K562 (cell line): ENCODE measurements at places on chromosomes 4 and X. TPM values are rescaled to one million over a fixed set of nuclear protein-coding genes. Genes with fewer than 3 reads are reported as not detected.
A peak's percentile ranks its signal among the peaks of the same experiment; 100 is the strongest.

ALAS2 gene
- 27.2 and 31.3 TPM in 2 replicates for total RNA-seq

DNA sequence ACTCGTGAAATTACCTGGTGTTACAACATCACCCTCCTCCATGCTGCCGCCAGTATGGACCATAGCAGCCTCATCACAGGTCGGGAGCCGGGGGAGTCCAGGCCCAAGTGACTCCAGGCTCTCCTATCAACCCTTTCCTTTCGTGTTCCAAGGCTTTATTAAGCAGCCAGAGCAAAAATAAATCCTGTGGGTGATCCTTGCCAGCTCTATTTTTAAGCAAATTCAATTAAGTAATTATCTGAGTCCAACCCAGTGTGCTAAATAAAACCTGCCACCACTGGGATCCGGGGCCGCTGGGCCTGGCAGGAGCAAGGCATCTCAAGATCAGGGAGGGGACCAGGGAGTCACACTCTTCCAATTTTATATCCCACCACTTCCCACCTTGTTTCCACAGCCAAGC, 80.7 kb upstream of the PRPS1 start:
- DNase-seq = no peak

TMPRSS11F gene
- 0.09 TPM in 1 of 2 replicates, not detected in the other for total RNA-seq

GRCh38 chrX:103789004-103789403, 12.4 kb downstream of the PLP1 start:
- DNase-seq = no peak

ARX gene
- total RNA-seq = not detected in 2 replicates

GRCh38 chrX:57104406-57104805, 16.9 kb downstream of the SPIN2B start:
- DNase-seq = peak; percentile 25

RELL1 gene
- 2.0 and 2.3 TPM in 2 replicates for total RNA-seq

DNA sequence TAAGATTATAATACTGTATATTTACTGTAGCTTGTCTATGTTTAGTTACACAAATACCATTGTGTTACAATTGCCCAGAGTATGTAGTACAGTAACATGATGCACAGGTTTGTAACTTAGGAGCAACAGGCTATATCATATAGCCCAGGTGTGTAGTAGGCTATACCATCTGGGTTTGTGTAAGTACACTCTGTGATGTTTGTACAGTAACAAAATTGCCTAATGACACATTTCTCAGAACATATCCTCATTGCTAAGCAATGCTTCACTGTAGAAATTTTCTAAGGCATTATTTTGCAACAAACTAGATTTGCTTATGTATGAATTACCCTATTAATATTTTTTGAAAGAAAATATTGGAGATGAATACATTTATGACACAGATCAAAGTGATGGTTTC, 1390.9 kb downstream of the C4orf33 start:
- no peak for DNase-seq

TMPRSS11D gene
- total RNA-seq = not detected in 2 replicates

GRCh38 chr4:88646528-88647280, 50.9 kb downstream of the NAP1L5 start:
- DNase-seq = no peak

DNA sequence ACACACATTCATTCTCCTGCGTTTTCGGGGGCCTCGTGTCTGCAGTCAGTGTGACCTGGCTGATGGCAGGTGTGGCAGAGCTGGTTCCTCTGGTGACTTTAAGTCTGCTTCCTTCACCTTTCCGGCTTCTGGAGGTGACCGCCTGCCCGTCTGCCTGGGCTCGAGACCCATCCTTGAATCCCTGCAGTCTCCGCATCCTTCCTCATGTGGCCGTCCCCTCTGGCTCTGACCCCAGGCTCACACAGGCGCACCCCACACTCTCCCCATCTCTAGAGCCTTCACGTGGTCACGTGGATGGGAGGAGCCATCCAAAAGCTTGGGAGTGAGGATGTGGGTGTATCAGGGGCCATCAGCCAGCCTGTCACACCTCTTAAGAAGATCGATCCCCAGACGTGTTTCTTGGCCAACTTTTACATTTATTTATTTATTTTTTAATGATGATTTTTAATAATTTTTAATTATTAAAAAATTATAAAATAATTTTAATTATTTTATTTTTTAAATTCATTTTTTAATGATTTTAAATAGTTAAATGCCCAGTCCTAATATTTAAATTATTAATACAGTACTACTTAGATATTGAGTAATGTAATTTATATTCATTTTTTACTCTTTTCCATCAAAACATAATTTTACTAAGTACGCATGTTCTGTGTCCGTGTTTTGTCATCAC, 20.9 kb downstream of the RGS12 start:
- DNase-seq = no peak

GRCh38 chr4:99863-100262, 24.4 kb upstream of the ZNF718 start:
- DNase-seq = no peak

- DNase-seq = no peak
These were observed 544.7 kb upstream of the NR3C2 start for GRCh38 chr4:148986951-148987350.

GRCh38 chr4:3415471-3416141, 26.2 kb upstream of the HGFAC start:
- no peak for DNase-seq

- DNase-seq = no peak
These were observed 59.1 kb upstream of the USP9X start for GRCh38 chrX:41025926-41026701.

GRCh38 chr4:145301386-145302080, 121.1 kb upstream of the OTUD4 start:
- no peak for DNase-seq

DNA sequence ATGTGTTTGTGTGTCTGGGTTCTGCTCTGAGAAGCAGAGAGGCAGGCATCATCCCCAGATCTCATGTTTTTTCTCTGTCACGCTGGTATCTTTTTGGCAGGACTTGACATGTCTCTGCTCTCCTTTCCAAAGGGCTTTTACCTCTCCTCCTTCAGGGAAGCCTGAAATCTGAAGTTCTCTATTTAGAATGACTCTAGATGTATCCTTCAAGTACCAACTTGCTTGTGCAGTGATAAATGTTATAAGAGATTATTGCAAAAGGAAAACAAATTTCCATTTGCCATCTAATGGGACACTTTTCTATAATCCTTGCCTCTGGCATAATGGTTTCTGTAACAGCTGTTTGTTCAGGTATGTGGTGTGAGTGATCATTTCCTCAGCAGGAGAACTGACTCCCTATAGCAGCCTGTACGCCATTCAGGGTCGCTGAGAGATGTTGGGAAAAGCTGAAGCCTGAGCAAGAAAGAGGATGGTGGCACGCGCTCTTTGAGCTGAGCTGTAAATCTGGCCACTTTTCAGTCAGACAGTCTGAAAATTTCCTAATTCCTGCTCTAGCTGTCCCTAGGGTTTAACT, 72.5 kb downstream of the CNGA2 start:
- DNase-seq = no peak

- DNase-seq = no peak
These were observed 57.5 kb upstream of the SORCS2 start for GRCh38 chr4:7134737-7135388.

TRAM1L1 gene
- 0.18 TPM in 1 of 2 replicates, not detected in the other for total RNA-seq

- no peak for DNase-seq
These were observed 133.1 kb downstream of the AFAP1 start for GRCh38 chr4:7806338-7807090.

CFAP99 gene
- total RNA-seq = 0.18 and 0.22 TPM in 2 replicates

CD40LG gene
- total RNA-seq = 0.11 TPM in 1 of 2 replicates, not detected in the other

GRCh38 chr4:48913346-48913745, 6.8 kb upstream of the OCIAD2 start:
- DNase-seq = no peak

GRCh38 chr4:38106886-38107514, 146.8 kb downstream of the PTTG2 start:
- DNase-seq = peak; percentile 20

FAT4 gene
- 0.02 TPM in 1 of 2 replicates, not detected in the other for total RNA-seq

DNA sequence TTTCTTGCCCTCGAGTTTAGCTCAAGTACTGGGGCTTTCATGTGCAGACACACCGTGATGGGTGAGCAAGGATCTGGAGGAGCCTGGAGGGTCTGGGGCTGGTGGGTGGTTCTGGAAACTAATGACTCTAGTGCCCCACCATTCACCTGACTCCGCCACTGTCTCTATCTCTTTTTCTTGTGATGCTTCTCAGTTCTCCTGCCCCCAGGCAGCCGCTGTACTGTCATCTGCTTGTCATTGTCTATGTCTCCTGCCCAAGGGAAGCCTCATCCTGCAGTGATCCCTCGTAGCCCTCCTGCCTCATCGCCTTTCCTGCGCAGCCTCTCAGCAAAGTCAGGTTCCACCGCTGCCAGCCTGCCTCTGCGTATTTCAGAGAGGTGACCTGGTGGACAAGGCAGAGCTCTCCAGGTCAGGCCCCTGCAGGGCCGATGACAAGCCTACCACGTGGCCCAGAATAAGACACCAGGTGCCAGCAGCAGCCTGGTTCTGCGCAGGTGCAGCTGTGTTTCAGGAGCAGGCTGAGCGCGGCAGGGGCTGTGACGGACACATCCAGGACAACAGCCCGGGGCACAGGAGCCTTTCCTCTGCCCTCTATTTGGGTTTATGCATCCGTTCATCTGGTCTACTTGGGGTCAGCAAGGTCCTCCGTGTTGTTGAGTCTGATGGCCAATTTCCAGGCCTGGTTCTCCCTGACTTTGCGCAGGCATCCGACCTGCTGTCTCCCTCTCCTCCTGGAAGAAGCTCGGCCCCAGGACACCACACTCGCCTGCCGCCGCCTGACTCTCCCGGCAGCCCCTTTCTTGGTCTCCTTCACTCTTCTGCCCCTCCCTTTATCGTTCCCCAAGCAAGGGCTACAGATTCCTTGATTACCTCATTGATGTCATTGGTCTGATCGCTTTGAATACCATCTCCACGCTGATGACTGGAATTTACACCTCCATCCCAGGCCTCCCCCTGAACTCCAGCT, 30.9 kb upstream of the CDKN2AIP start:
- DNase-seq = no peak
